ENCODE measurements at places on chromosomes 6 and 20.

DNA sequence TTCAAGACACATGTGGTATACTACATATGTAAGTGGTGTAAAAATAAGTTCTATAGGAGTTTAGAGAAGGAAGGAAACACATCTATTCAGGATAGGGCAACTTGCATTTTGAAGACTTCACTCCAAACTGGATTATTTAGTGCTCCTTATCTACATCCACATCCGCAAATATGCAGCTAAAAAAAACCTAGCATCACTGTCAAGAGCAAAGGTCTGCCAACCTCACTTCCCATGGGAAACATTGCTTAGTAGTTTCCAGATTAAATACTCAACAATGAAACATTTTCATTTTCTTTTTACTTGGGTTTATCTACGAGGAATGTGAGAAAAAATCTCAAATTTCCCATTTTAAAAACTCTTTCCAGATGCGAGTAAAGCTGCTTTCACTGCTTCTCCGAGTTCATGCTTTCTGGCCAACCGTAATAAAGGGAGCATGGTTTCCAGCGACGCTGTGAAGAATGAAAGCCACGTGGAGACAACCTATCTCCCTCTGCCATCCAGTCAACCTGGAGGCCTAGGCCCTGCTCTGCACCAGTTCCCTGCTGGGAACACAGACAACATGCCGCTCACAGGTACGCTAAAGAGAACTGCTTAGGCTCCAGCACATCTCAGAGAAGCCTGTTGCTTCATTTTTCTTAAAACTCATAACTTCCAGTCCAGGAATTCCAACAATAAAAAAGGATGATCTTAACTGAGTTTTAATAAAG lies 48.2 kb downstream of the RFX6 start:
- H3K27ac ChIP-seq, result no peak overlapping the region
- H3K4me1 ChIP-seq, result no peaks in the 10 kb centered on the region
- no peak for DNase-seq
- no peaks in the 10 kb centered on the region for H3K27me3 ChIP-seq

DNA sequence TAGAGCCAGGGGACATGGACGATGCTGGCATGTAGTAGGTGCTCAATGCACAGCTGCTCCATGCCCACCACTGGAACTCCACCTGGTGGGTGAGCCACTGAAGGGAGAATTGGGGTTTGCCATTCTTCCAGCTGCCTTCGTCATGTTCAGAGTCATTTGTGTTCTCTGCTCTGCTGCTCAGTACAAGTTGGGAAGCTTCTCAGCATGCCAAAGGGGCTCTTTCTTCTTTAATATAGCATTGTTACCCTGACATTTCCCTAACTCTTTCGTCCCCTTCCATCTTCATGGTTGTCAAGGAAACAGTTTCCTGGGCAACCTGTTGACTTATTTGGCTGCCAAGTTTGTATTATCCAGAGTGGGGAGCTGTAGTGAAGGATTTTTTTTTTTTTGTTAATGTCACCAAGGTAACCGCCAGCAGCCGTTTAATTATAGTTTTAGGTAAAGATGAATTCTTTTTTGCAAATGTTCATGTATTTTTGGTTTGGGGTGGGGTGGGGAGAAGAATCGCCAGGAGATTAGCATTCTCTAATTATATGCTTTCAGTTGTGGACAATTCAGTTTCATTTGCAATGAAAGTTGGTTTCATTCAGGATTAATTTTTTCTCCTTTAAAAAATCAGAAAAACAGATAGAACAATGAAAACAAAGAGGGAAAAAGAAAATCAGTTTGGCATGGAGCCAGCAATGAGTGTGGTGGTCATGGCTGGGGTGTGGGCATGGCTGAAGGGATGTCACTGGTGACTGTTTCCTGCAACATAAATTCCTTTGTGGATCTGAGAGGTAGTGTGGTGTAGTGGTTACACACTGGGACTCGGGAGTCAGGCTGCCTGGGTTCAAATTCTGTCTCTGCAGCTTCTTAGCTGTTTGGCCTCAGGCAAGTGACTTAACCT lies 73.0 kb upstream of the KCNG1 start:
- H3K4me1 ChIP-seq, result peaks cover 3% of the 10 kb centered on the region
- DNase-seq, result no peak
- no peak overlapping the region for H3K27ac ChIP-seq
- peaks cover 47% of the 10 kb centered on the region for H3K27me3 ChIP-seq

GRCh38 chr6:112910256-112910655 lies 563.1 kb downstream of the RFPL4B start:
- H3K4me3 ChIP-seq, result no peak overlapping the region
- no peaks in the 10 kb centered on the region for H3K4me1 ChIP-seq
- H3K27ac ChIP-seq, result no peak overlapping the region
- H3K27me3 ChIP-seq, result no peaks in the 10 kb centered on the region
- no peak for DNase-seq

DNA sequence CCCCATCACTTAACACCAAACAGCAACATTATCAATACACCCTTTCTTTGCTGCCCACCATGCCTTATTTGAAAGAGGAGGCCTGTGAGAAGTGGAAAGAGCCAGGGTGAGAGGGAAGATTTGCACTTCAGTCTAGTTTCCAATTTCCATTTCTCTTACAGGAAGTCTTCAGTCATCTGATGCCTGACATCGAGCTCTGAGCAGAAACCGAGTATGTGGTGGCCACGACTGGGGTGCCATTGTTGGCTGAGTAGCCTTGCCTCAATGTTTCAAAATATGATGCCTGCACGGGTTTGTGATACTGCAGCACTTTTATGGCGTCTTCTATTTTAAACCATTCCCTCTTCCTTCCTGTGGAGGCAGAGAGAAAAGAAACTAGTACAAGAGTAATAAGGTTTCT lies 39.8 kb upstream of the SMIM29 start:
- H3K27ac ChIP-seq, result peak overlapping the region; percentile 96
- no peak for DNase-seq
- peaks cover 36% of the 10 kb centered on the region for H3K36me3 ChIP-seq
- H3K4me3 ChIP-seq, result peak overlapping the region; percentile 73

DNA sequence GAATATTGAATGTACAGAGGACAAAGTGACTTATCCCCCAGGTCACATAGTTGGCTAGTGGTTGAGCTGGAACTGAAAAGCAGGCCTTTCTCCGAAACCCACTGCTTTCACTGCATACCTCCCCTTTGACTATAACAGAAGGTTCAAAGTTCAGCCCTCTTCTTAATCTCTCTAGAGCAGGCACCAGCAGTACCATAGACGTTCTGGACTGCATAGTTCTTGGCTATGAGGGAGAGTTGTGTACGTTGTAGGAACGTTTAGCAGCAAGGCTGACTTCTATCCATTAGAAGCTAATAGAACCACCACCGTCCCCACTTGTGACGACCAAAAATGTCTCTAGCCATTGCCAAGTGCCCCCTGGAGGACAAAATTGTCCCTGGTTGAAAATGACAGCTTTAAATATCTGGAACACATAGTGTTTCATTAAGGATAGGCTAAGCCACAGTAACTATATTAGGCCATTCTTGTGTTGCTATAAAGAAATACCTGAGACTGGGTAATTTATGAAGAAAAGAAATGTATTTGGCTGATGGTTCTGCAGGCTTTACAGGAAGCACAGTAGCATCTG lies 123.8 kb upstream of the MTHFD1L start:
- H3K4me1 ChIP-seq, result no peaks in the 10 kb centered on the region
- H3K27ac ChIP-seq, result no peak overlapping the region
- no peaks in the 10 kb centered on the region for H3K36me3 ChIP-seq
- peaks cover 17% of the 10 kb centered on the region for H3K27me3 ChIP-seq
- no peak for DNase-seq

DNA sequence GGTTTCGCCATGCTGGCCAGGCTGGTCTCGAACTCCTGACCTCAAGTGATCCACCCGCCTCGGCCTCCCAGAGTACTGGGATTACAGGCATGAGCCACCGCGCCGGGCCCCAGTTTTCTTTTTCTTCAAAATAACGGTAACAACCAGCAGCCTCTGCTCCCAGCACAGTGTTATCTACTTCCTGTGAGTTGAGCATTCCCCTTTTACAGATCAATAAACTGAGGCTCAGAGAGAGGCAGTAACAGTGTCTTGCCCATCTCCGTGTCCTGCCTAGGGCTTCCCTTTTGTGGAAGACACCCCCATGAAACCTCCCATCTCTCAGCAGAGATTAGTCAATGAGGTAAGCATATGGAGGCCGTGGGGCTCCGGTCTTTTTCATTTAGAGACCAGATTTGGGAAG lies 29.6 kb downstream of the BPIFB1 start:
- peaks cover 10% of the 10 kb centered on the region for H3K27me3 ChIP-seq
- DNase-seq, result no peak
- no peak overlapping the region for H3K27ac ChIP-seq
- no peaks in the 10 kb centered on the region for H3K36me3 ChIP-seq
- H3K4me1 ChIP-seq, result peaks cover 1% of the 10 kb centered on the region
- no peak overlapping the region for H3K4me3 ChIP-seq

GRCh38 chr6:157325069-157325805 lies 1.9 kb upstream of the TMEM242 start:
- H3K4me1 ChIP-seq, result peaks cover 15% of the 10 kb centered on the region
- H3K27ac ChIP-seq, result no peak overlapping the region
- peaks cover 1% of the 10 kb centered on the region for H3K36me3 ChIP-seq
- peak overlapping the region; percentile 9 for H3K4me3 ChIP-seq
- no peak for DNase-seq
- peaks cover 43% of the 10 kb centered on the region for H3K27me3 ChIP-seq

DNA sequence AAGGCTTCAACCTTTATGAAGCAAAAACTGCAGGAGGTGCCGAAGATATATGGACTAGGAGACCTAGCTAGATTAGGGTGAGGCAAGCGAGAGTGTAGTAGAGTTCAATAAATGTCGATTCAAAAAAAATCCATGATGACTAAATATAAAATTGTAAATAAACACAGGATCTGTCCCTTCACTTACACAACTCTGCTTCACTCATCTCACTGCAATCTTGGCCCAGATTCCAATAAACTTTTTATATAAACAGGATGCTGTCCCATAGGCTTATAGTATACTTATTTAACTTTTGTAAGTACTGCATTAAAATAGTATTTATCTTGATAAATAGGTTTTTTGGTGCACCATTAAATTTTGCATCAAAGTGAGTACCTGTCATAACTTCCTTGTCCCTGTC lies 648.4 kb upstream of the NRSN1 start:
- H3K4me1 ChIP-seq, result no peaks in the 10 kb centered on the region
- H3K27me3 ChIP-seq, result no peaks in the 10 kb centered on the region
- DNase-seq, result no peak

GRCh38 chr6:26519359-26519758 lies 18.8 kb upstream of the HMGN4 start:
- no peak overlapping the region for H3K4me3 ChIP-seq
- H3K27me3 ChIP-seq, result no peaks in the 10 kb centered on the region
- H3K36me3 ChIP-seq, result no peaks in the 10 kb centered on the region
- H3K4me1 ChIP-seq, result peaks cover 19% of the 10 kb centered on the region
- H3K27ac ChIP-seq, result no peak overlapping the region
- no peak for DNase-seq

- peaks cover 2% of the 10 kb centered on the region for H3K27me3 ChIP-seq
- H3K4me1 ChIP-seq, result peaks cover 18% of the 10 kb centered on the region
- peaks cover 12% of the 10 kb centered on the region for H3K36me3 ChIP-seq
- no peak for DNase-seq
- no peak overlapping the region for H3K4me3 ChIP-seq
Observed at GRCh38 chr6:13375360-13375878, 47.1 kb upstream of the TBC1D7 start.

Data from activated naive CD8-positive, alpha-beta T cell treated with anti-CD3 and anti-CD28 coated beads, Interleukin-2, amount 10 ng/mL, durations not matched to agents 7 days and 5 days (primary cell).